ENCODE measurements at places on chromosomes 7 and 10.
A peak's percentile ranks its signal among the peaks of the same experiment; 100 is the strongest.

DNA sequence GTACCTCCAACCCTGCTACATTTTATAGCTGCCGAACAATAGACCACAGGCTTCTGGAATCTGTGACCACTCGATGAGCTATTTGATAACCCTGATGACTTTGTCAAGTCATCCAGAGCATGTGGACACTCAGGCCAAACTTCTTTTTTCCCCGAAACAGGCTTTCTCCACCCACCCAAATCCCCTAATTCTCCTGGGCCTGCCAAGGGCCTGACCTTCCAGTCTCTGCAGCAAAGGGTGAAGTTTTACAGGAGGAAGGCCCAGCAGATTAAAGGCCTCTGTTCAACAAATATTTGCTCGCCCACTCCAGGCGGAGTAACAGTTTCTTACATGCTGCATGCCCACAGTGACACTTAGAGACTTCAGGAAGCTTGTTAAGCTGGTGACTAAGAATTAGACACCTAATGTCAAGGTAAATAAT, 2.0 kb downstream of the JCAD start:
- DNase-seq, result no peak

GRCh38 chr10:33290321-33291052, 44.0 kb downstream of the NRP1 start:
- DNase-seq, result no peak

- DNase-seq, result no peak
These were observed 50.1 kb upstream of the DRGX start for GRCh38 chr10:49446031-49446430.

GRCh38 chr7:108659261-108659660, 89.6 kb downstream of the DNAJB9 start:
- DNase-seq, result no peak

DNA sequence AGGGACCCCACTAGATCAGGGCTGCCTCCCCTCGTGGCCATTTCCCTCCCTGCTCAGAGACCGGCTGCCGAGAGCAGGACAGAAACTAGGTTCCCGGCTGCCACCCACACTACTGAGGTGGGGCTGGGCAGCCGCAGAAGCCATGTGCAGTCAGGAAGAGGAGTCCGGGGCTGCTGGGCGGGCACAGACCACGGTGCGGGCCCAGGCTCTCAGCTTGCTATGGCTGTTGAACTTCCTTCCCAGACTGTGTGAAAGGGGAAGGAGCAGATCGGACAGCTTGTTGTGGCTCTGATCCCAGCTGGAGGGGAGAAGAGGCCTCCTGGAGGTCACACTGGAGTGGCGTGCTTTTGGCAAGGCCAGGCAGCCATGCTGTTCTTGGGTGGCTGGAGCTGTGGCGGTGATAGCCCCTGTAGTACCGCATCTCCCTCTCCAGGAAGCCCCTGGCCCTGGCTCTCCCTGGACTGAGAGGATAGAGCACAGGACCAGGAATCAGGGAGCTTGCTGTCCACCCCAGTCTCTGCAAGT, 56.8 kb downstream of the HK1 start:
- no peak for DNase-seq

DNA sequence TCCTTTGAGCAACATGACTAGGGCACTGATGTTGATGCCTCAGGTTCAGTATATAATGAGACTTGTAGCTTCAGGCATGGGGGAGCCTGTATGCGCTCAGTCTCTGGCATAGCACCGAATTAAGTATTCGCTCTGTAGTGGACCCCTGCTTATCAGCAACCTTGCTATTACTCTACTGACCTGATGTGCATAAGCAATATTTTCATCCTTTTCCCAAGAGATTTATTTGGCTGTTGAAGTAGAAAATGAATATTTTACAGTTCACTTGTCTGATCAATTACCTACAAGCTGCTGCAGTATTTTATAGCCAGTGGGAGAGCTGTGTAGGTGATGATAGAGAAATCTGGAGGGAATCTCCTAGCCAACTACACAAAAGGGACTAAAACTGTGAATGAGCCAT, 781.6 kb upstream of the PHF14 start:
- no peak for DNase-seq

DNA sequence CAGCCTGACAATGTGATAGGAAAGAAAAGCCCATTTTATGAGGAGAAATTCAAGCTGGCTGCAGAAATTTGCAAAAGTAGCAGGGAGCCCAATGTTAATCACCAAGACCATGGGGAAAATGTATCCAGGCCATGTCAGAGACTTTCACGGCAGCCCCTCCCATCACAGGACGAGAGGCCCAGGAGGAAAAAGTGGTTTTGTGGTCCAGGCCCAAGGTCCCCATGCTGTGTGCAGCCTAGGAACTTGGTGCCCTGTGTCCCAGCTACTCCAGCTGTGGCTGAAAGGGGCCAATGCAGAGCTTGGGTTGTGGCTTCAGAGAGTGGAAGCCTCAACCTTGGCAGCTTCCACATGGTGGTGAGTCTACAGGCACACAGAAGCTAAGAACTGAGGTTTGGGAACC, 12.7 kb downstream of the COA1 start:
- no peak for DNase-seq

GRCh38 chr7:85074-85882, 107.1 kb upstream of the FAM20C start:
- DNase-seq, result no peak

- DNase-seq, result peak; percentile 77
These were observed 26.2 kb upstream of the RASGEF1A start for GRCh38 chr10:43292755-43293676.

Measured in suprapubic skin (tissue), 4 donors.